ENCODE measurements at places on chromosomes 7 and 10.

GRCh38 chr10:121240011-121240410 is 358.2 kb downstream of the FGFR2 start:
- no peak for DNase-seq

DNA sequence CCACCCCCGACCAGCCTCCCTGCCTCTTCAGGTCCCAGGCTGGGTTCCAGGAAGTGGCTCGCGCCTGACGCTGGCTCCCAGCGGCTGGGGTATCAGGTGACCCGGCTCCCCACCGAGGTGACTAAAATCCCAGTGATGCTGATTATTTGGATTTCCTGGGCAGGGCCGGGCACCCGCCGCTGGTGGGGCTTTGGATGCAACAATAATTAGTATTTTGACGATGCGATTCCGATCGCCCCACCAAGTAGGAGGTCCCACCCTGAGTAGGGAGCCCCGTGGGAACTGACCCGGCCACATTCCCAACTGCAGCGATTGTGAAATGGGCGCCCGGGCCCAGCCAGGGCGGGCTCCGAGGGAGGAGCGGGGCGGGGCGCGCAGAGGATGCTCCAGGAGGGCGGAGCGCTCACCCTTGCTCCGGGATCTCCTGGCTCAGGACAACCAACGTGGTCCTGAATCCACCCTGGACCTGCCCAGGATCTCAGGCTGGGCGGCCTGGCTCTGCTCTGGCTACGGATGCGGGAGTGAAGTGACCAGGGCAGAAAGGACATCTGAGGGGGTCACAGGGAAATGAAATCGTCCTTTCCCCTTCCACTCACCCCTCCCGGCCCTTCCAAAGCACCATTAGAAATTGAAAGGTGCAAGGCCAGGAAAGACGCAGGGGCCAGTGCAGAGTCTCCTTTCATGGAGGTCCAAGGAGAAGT is 32.6 kb downstream of the DUSP5 start:
- no peak for DNase-seq

DNA sequence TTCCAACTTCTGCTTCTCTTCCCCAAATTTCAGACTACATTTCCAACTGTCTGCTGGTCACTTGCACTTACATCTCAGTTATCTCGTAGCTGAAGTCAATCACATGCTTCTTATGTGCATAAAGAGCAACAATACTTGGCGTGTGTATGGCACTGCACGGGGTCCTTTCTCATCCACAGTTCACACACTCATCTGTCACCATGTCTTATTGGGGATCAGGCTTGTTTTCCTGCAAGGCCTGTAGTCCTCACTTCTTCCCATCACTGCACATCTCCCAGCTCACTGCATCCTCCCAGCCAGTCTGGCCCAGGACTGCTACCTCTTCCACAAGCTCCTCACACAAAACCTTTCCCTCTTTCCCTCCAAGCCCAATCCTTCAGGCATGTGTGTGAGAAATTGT is 35.3 kb downstream of the NUDCD3 start:
- DNase-seq, result no peak

DNA sequence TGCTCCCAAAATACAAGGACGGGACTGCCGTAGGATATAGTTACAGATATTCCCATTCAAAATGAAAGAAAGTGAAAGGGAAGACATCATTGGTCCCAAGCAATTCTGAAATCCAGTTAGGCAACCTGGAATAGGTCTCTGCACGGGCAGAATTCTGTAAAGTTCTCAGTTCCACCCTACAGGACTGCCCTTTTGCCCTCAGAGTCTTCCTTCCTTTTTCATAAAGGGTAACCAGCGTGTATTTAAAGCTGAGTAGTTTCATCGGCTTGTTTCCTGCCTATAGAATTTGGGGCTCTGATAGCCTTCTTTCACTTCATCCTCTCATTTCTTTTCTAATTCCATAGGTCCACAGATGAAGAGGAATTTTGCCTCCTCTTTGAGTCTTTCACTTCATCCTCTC is 20.0 kb downstream of the COPG2 start:
- DNase-seq, result no peak

DNA sequence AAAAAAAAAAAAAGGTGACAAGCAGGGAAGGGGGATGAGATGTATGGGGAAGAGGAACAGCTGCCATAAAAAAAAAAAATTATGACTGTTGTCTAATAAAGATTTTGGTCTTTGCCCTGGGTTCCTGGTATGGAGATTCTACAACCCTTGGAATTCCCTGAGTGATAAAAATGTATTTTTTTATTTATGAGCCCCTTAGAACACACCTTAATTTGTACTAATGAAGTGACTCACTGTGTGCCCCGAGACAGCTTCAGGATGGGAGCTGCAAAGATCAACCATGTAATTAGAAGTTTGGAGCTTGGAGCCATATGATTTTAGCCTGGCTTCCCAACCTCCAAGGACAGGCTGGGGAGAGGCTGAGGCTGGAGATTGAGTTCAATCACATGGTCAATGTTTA is 69.7 kb downstream of the NHLRC2 start:
- no peak for DNase-seq

DNA sequence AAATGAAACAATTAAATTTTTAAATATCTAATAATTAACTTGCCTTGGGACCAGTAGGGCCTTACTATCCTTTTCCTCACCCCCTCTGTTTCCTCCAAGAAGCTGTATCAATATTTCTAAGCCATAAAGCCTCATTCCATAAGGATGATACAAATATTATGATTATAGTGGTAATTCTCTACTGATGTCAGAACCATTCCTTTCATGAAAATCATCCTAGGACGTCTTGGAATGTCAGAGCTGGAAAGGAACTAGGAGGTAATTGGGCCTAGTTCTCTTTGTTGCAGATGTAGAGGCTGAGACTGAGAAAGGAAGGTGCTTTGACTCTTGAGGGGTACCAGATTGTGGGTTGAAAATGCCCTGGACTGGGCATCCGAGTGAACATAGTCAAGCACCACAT is 766.7 kb upstream of the GHITM start:
- no peak for DNase-seq

- no peak for DNase-seq
Measured at GRCh38 chr10:128047991-128048818, 78.0 kb downstream of the MKI67 start.

DNA sequence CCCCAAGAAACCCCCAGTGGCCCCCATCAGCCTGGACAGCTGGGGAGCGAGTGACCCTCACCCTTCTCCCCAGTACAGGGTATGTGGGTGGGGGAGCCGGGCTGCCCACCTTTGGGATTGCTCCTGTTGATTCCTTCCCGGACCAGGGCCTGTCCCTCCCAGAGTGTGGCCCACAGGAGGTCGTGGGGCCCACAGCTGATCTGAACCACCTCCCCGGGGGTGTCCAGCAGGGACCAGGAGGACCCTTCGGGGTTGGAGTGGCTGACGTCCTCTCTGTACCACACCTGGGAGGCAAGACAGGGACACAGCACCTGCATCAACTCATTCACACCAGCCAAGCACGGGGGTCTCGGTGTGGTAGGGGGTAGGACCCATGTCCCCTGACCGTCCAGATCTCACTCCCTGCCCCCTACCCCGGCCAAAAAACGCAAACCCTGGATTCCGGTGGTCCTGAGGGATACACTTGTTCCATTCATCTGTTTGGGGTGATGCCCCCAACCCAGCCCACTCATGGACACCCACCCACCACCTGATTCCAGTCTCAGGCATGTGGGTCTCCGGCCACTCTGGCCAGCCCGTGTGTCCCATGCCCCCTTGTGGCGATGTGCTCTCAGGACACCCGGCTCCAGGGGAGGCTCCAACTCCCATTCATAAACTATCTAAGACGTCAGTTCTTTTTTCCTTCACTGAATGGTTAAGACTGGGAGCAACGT is 10.9 kb downstream of the TECPR1 start:
- no peak for DNase-seq

GRCh38 chr10:110528224-110528996 is 30.7 kb downstream of the DUSP5 start:
- no peak for DNase-seq

DNA sequence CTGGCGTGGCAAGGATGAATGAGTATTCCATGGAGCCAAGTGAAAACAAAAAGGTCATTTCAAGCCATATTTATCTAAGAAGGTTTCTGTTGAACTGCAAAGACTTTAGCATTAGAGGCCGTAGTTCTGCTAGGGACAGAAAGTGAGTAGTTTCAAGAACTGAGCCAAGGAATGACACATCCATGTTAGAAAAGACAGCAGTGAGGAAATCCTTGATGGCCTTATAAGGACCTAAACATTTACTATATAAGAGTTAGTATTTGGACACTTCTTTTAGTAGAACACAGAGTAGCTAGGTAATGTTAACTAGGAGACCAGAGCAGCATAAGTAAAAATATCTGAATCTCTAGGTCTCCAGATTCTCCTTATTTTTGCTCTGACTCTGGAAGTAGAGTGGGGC is 329.8 kb upstream of the SEMA3D start:
- DNase-seq, result no peak

- DNase-seq, result no peak
Measured at GRCh38 chr7:40306025-40306424, 171.2 kb downstream of the SUGCT start.

DNA sequence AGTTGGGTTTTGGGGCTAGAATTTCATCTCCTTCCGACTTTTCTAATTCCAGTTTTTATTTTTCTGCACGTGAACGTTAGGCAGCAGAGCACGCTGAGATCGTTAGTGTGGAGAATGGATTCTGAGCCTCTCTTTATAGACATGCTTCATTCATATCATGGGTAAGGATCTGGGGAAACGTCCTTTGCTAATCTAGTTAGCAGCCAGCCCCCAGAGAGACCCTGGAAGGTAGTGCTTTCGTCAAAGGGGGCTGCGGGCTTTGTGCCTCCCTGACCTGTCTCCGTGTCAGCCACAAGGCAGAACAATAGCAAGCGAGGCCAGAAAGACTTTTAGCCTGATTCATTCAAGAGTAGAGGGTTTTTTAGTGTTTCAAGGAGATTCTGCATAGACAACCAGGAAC is 196.3 kb upstream of the KLF6 start:
- no peak for DNase-seq

DNA sequence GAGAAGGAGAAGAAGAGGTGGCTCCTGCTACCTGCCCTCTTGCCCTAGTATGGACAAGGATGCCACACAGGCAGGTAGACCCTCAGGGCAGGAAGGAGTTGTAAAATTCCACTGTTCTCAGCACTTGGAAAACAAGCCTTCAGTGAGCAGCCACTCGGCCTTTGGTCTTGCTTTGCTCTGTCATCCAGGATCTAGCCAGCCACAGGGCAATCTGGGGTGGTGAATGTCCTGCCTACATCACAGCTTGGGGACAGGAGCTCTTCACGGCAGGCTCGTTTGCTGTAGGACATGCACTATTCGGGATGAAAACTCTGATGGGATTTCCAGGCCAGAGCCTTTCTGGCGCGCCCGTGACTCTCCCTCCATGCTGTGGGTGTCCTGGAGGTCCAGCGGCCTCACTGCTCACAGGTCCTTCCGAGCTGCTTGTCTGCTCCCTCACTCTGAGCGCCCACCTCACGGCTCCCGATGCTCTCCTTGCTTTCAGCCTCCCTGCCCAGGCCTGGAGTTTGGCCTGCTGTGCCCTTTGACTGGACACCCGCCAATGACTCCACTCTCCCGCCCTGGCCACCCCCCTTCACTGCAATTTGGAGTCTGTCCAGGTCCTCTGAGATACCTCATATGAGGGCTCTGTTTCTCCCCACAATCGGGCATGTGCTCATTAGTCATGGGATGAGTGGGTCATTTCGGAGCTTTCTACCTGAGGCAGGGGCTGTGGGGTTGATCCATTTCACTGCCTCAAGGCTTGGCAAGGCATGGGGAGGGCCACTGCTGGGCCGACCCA is 227.2 kb upstream of the GRB10 start:
- no peak for DNase-seq

GRCh38 chr10:104233817-104234216 is 1.7 kb upstream of the CFAP43 start:
- DNase-seq, result no peak

DNA sequence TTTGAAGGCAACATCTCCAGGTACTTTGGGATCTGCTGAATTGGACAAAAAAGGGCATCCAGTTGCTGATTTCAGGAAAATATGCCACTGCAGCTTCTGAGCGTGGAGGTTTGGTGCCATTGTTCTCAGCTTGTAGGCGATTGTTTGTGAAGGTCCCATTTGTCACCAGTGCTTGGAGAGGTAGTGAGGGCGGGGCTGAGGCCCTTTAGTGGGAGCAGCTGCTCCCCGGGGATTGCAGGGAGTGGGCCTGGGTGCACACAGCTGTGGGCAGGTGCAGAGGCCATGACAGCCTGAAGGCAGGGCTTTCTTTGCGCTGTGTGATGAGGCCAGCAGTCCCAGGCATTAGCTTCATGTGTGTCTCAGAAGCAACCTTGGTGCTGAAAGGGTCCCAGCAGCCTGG is 3.9 kb downstream of the FAM20C start:
- no peak for DNase-seq

- no peak for DNase-seq
Measured at GRCh38 chr7:27520815-27521790, 141.6 kb downstream of the HIBADH start.

GRCh38 chr10:71383972-71384687 is 12.6 kb upstream of the CDH23 start:
- DNase-seq, result peak; percentile 67

- DNase-seq, result no peak
Measured at GRCh38 chr7:79495544-79496272, 42.2 kb upstream of the MAGI2 start.

- no peak for DNase-seq
Measured at GRCh38 chr10:59876695-59877094, 29.7 kb downstream of the CCDC6 start.

DNA sequence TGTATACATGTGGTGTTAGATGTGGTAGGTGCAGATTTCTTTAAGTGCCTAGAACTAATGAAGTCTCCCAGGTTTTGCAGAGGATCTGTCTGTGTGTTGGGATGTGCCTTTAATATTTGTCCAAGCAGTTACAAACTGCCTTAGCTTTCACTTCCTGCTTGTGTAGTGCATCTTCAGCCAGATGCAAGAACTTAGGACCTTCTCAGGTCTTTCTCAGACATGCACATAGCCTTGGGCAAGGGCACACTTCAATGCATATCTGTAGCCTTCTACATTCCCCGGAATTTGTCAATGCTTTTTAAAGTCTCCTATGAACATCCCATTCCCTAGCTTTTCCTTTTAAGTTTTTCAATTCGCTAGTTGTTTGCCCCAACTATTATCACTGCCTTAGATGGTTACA is 47.2 kb upstream of the SLC39A12 start:
- no peak for DNase-seq

DNA sequence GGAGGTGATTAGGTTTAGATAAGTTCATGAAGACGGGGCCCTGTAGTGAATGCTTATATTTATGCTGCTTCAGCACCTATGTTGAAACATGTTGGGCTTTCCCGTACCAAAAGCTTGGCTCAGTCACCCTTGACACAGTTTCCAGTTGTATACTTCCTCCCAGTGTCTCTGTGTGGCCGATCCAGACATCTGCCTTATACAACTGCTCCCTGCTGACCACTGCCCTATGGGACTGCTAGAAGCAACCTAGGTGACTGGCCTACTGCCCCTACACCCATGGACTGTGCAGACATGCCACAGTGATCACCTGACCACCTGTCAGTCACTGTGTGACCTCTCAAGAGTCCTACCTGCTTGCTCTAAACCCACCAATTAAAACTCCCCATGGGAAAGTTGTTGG is 22.6 kb upstream of the TSPAN13 start:
- no peak for DNase-seq

- DNase-seq, result no peak
Measured at GRCh38 chr7:5393748-5394147, 29.9 kb downstream of the TNRC18 start.

Measured in stimulated activated CD8-positive, alpha-beta memory T cell treated with anti-CD3 and anti-CD28 coated beads, Interleukin-4, amount 100 ng/mL, for 24 hours (primary cell).